ENCODE measurements at places on chromosomes 2 and 18.

DNA sequence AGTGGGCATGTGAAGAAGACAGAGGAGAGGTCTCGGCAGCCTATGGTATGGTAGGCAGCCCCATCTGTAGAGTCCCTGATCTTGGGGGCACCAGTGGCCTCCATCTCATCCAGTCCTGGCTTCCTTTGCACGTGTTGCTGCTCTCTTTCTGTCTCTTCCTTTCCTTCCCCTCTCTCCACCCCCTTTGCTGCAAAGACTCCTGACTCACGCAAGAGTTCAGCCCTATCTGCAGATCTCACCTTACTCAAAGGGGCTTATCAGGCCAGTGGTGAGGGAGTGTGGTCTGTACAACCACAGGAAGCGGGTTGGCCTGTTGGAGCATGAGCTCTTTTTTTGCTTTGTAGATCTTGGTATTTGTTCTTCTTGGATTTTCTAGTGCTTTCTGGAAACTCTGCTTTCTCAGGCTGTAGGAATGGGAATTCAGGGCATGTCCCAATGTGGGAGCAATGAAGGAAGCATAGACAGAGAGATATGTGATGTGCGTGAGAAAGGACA, 14.6 kb upstream of the NT5DC4 start:
- DNase-seq = no peak

GRCh38 chr2:10548626-10549025, 100.5 kb upstream of the ODC1 start:
- peak; percentile 42 for DNase-seq

DNA sequence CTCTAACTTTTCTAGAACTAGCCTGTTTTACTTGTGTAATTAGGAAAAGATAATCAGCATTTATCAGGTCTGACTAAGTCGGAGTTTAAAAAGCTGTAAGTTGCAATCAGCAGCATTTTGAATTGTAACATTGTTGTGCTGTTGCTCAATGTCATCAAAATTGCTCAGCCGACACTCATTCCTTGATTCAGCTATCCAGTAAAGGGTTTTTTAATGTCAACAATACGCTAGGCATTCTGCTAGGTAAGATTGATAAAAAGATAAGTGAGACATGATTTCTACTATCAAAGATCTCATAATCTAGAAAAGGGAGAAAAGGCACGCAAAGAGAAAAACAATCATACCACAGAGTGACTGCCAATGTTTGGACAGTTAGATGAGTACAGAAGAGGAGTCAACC, 327.1 kb upstream of the CDH2 start:
- DNase-seq = no peak

- DNase-seq = peak; percentile 91
Observed at GRCh38 chr18:23994361-23994902, 20.1 kb upstream of the TTC39C start.
